AG09309 (cell line): ENCODE measurements at places on chromosomes 13 and 19.

DNA sequence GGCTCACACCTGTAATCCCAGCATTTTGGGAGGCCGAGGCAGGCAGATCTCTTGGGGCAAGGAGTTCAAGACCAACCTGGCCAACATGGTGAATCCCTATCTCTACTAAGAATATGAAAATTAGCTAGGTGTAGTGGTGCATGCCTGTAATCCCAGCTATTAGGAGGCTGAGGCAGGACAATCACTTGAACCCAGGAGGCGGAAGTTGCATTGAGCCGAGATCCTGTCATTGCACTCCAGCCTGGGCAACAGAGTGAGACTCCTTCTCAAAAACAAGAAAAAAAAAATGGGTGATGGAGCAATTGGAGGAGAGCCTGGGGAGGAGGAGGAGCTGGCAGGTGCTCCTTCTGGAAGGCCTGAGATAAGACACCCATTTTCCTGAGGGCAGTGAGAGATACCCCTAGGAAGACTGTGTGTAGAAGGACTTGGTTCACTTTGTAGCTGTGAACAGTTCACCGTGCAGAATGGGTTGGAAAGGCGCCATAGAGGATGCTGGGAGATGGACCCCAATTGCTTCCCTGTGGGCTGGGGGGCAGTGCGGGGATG lies 8.7 kb upstream of the CARM1 start:
- no peak for DNase-seq

- peak; percentile 44 for DNase-seq
Measured at GRCh38 chr19:44025217-44025936, at the start of gene ZNF222. TSS of gene ZNF222 (plus strand) at chr19:44025379. CDS start at chr19:44025437, 58 bp downstream.

- no peak for DNase-seq
Measured at GRCh38 chr19:3712663-3713611, 4.8 kb downstream of the TJP3 start.

- no peak for DNase-seq
Measured at GRCh38 chr19:3071768-3072167, 9.5 kb upstream of the TLE5 start.

DNA sequence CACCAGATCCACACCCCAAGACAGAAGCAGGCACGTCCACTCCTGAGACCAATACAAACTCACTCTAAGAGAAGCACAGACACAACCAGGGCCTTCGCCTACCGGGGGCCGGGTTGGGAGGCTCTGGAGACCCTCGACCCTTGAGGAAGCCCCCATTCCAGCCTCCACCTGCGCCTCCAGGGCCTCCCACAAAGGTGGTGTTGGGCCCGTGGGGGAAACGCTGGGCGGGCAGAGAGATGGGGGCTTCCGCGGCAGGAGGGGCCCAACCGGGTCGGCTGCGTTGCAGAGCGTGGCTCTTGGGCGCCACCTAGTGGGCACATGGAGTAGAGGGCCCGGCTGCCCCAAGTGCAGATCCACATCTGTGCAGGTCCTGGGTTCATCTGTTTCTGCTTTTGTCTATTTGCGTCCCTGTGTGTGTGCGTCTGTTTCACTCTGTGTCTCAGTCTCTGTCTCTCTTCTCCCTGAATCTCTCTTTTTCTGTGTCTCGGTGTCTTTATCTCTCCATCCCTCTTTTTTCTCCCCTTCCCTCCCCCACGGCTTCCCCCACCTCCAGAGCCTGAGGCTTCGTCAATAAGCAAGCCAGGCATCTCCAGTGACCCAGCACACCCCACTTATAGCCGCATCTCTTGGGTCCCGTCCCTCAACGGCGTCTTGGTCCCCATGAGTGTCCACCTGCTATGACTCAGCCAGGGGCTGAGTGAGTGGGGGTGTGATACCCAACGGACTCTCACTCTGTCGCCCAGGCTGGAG lies 10.5 kb upstream of the TINCR start:
- DNase-seq: no peak

DNA sequence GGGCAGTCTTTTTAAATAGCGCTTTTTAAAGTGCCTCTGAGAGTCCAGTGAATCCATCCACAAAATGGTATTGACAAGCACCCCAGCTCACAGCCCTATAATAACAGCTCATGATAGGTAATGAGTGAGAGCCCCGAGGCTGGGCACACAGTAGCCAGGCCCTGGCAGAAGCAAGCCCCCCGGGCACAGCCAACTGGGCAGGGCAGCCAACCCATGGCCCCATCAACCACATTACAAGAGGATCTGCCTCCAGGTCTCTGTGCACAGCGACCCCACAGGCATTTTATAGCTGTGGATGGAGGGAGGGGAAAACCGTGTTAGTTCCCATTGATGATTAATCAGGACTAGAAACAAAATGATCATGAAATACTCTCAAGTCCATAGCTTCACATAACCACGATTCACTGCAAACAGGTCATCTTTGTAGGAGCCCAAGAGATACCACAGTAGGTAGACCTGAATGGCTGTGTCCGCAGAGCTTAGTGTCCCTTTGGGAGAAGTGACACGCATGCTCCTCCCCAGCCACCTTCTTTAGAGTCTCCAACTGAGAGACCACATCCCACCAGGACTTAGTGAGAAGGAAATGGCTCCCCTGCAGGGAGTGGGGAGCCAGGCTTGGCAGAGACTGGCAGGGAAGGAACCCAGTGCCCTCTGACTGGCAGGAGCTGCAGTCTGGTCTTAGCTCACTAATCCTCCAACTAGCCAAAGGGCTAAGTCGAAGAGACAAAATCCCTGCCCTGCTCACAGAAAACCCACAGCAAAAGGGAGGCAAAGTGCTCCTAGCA lies 4.3 kb upstream of the VSTM2B start:
- no peak for DNase-seq

- DNase-seq: no peak
Measured at GRCh38 chr13:114256547-114256946, 21.9 kb downstream of the CDC16 start.

GRCh38 chr13:100315522-100315921 lies 226.6 kb downstream of the PCCA start:
- no peak for DNase-seq

DNA sequence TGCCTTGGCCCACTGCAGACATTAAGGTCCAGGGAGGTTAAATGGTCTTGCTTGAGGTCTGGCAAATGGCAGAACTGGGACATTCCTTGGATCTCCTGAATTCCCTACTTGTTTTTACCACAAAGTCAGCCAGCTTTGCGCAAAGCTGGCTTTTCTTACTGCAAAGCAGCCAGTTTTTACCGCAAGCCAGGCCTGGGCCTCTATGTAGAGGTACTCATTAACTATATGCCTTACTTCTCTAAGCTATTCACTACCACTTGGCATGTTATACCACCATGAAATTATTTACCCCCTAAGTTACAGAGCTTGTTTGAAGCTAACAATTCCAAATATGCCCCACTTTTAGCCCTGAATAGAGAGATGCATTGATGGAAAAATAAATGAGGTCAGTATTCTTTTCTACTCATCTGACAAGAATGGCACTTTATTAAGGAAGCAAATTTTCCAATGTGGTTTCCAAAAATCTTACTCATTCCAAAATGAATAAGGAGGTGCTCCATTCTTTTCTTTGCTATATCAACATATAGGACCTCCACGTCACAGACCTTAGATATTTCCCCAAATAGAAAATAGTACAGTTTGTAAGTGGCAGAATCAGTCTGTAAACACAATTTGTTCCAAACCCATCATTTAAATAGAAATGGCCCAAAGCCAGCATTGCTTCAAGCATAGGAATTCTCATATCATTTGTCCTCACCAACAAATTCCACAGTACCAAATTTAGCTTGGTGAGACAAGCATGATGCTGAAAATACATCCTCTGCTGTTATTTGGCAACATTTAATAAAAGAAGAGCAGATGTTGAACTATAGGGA lies 143.9 kb upstream of the TSC22D1 start:
- peak; percentile 71 for DNase-seq

DNA sequence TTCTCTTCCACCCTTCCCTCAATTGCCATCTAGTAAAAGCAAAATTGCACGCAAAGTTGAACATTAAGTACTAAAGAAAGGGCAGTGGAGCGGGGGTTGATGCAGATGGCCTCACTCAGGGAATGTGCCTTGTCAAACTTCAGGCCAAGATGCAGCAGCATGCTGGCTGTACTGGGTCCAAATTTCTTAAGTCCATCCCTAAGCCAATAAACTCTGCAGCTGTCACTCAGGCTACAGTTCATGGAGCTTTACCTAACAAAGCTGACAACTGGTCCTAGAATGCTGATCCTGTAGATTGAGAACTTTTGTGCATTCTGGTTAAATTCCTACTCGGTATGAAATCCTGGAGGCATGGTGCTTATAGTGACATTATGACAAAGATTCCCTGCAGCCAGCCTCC lies 88.4 kb downstream of the FOXO1 start:
- no peak for DNase-seq

DNA sequence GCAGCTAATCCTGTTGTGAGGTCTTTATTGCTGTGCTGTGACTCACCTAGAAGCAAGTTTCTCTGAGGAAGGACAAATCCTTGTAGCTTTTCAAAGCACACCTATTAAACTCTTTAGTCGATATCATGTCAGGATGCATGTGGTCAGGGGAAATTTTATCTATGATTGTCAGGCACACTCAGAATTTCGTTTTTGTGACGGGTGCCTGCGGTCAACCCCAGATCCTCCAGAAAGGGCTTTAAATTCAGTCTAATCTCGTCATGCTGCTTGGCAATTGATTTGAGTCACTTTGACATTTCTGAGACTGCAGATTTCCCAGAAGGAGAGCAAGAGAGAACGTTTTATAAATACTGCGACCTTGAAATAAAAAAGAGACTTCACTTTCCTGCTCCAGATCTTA lies 316.9 kb downstream of the FGF9 start:
- no peak for DNase-seq

DNA sequence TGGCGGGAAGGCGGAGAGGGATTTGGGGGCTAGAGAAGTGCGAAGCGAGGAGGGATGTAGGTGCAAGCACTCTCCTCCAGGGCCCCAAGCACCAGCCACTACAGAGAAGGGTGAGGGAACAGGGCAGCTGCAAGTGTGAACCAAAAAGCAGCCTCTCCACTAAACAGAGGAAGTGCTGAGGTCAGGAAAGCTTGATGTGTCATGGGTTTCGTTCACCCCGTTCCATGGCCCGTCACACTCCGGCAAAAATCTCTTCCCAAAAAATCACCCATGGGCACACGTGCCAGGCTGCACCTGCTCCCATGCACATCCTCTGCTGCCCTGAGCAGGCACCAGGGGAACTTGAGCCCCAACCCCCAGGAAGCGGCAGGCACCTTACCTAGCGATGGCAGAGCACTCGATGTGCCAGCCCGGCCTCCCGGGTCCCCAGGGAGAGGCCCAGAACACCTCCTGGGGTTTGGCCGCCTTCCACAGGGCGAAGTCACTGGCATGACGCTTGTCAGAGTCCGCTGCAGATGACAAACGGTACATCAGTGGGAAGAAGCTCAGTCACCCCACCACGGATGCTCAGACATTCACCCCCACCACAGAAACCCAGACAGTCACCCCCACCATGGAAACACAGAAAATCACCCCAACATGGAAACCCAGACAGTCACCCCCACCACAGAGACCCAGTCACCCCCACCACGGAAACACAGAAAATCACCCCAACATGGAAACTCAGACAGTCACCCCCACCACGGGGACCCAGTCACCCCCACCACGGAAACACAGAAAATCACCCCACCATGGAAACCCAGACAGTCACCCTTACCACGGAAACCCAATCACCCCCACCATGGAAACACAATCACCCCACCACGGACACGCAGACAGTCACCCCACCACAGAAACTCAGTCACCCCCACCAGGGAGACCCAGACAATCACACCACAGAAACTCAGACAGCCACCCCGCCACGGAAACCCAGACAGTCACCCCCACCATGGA lies 29.0 kb downstream of the CARS2 start:
- DNase-seq: no peak

DNA sequence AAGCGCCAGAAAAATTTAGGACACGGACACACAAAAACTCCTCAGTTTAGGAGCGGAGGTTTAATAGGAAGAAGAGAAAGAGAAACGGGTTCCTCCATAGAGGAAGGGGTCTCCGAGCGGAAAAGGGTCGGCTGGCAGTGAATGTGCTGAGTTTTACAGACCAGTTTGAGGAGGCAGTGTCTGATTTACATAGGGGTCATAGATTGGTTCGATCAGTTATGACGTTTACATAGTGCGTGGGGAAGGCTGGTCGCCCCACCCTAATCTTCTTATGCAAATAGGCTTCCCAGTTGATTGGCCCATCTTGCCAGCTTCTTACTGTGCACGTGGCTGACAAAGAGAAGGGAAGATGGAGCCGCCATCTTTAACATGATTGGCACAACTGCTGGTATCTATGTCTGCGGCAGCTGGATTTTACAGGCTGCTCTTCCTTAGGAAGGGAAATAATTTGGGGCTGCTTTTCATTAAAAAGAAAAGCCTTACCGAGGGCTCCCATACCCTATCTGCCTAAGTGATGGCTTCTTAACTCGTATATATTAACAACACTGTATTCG lies 1.2 kb upstream of the ZNF225 start:
- DNase-seq: peak; percentile 64

DNA sequence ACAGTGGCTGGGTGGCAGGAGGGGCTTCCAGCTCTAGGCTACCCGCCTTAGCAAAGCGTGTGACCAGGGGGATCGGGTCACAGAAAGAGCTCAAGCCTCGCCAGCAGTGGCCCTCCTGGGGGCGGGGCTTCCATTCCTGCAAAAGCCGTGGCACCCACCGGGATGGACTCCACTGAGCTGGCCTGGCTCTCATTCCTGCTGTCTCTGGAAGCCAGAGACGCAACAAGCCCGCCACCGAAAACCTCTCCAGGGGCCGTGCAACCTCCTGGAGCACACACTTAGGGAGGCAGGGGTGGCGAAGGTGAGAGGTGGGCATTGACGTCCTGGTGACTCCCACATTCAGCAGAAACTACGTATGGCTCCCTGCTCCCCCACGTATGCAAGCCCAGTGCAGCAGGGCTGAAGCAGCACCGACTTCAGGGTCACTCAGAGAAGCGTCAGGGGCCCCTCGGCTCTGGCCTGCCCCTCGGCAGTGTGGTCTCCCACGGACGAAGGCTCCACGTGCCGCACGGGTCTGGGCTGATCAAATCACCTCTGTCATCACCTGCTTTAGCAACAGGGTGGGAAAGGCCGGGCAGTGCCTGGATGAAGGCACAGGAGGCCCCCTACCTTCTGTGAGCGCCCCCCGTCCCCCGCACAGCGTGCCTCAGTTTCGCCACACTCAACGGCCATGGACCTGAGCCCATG lies 3.1 kb downstream of the C19orf25 start:
- DNase-seq: no peak

DNA sequence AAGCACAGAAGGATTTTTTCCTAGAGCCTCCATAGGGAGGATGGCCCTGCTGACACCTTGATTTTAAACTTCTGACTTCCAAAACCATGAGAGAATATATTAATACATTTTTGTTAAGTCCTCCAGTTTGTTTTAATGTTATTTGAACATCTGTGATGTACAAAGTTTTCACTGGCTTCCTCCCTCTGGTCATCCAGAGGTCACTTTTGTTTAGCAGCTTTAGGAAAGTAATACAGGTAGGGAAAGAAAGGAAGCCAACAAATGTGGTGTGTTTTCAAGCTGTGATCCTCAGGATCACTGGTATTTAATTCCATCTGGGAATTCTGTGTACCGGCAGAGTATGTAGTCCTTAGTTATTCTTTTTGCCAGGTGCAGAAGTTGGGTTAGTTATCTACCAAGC lies 488.8 kb upstream of the ATXN8OS start:
- no peak for DNase-seq

GRCh38 chr13:100798739-100799361 lies 124.3 kb upstream of the TMTC4 start:
- DNase-seq: no peak

GRCh38 chr13:97559981-97560380 lies 126.0 kb downstream of the RAP2A start:
- DNase-seq: no peak

GRCh38 chr13:75333103-75333502 lies 148.9 kb downstream of the TBC1D4 start:
- DNase-seq: no peak

- DNase-seq: no peak
Measured at GRCh38 chr19:45402298-45403061, 2.4 kb downstream of the PPP1R13L start.

- DNase-seq: no peak
Measured at GRCh38 chr19:46515879-46516350, 20.2 kb upstream of the PNMA8B start.
